Right forelimb (tissue), 1 donor: ENCODE measurements at places on chromosomes 16 and 17.

DNA sequence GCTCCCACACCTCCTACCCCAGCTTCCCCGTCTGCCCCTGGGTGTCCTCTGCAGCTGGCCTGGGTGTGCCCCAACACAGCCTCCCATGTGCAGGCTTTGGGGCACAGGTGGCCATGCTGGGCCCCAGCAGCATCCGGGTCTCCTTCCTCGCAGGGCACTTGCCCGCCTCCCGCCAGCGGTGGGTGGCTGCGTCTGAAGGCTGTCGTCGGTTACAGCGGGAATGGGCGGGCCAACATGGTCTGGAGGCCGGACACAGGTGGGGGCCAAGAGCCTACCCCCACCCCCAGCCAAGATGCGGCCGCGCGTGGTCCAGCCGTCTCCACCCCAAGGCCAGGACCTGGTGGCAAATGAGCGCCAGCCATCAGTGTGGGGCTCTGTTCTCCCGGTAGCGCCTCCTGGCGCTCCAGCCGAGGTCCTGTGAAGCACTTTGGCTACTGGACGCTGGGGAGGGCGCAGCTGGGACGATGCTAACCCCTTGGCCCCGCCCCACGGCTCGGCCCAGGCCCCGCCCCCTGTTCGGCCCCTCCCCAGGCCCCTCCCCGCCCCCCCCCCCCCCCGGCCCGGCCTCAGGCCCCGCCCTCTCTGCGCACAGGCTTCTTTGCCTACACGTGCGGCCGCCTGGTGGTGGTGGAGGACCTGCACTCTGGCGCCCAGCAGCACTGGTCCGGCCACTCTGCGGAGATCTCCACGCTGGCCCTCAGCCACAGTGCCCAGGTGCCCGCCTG lies 7.3 kb upstream of the RHOT2 start:
- peak; percentile 87 for DNase-seq

- no peak for DNase-seq
Observed at GRCh38 chr16:28836761-28837064, 9.4 kb downstream of the TUFM start.

GRCh38 chr16:22375117-22375962 lies 921 bp upstream of the CDR2 start:
- DNase-seq, result no peak

DNA sequence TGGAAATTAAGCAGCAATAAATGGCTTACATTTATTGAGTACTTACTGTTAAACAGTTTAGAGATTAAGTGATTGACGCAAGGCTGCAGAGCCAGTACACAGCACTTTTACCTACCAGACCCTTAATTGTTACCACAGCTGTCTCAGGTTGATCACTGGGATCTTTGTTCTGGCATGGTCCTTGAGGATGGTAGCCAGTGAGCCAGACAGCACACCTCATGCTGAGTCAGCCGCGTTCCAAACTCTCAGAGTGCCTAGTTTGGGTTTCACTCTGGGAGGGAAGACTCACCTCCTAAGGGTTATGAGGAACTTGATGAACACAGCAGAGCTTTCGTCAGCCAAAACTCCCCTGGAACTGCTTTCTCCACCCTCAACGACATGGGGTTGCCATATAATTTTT lies 20.4 kb downstream of the CDH3 start:
- DNase-seq, result no peak

GRCh38 chr16:79845734-79846135 lies 245.2 kb upstream of the MAF start:
- no peak for DNase-seq
